ENCODE measurements at places on chromosomes 12 and 14. TPM values are rescaled to one million over a fixed set of nuclear protein-coding genes. Genes with fewer than 3 reads are reported as not detected.
A peak's percentile ranks its signal among the peaks of the same experiment; 100 is the strongest.

DNA sequence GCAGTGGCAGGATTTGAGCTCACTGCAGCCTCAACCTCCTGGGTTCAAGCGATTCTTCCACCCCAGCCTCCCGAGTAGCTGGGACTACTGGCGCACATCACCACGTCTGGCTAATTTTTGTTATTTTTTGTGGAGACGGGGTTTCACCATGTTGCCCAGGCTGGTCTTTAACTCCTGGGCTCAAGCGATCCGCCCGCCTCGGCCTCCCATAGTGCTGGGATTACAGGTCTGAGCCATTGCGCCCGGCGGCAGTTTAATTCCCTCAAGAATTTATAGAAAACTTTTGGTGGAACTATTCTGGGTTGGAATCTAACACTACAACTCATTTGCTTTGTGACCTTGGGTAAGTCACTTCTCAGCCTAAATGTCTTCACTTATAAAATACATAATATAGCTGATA lies 1.8 kb upstream of the SP1 start:
- H3K27me3 ChIP-seq = no peaks in the 10 kb centered on the region
- no peak for DNase-seq
- H3K4me3 ChIP-seq = no peak overlapping the region
- H3K4me1 ChIP-seq = peaks cover 15% of the 10 kb centered on the region
- H3K27ac ChIP-seq = peak overlapping the region; percentile 93

Gene FAM222A
- total RNA-seq = 52.3 TPM

- no peak overlapping the region for H3K4me3 ChIP-seq
- H3K27me3 ChIP-seq = no peaks in the 10 kb centered on the region
- no peaks in the 10 kb centered on the region for H3K36me3 ChIP-seq
- no peaks in the 10 kb centered on the region for H3K4me1 ChIP-seq
- DNase-seq = no peak
Measured at GRCh38 chr12:109385339-109386058, 37.8 kb downstream of the MYO1H start.

DNA sequence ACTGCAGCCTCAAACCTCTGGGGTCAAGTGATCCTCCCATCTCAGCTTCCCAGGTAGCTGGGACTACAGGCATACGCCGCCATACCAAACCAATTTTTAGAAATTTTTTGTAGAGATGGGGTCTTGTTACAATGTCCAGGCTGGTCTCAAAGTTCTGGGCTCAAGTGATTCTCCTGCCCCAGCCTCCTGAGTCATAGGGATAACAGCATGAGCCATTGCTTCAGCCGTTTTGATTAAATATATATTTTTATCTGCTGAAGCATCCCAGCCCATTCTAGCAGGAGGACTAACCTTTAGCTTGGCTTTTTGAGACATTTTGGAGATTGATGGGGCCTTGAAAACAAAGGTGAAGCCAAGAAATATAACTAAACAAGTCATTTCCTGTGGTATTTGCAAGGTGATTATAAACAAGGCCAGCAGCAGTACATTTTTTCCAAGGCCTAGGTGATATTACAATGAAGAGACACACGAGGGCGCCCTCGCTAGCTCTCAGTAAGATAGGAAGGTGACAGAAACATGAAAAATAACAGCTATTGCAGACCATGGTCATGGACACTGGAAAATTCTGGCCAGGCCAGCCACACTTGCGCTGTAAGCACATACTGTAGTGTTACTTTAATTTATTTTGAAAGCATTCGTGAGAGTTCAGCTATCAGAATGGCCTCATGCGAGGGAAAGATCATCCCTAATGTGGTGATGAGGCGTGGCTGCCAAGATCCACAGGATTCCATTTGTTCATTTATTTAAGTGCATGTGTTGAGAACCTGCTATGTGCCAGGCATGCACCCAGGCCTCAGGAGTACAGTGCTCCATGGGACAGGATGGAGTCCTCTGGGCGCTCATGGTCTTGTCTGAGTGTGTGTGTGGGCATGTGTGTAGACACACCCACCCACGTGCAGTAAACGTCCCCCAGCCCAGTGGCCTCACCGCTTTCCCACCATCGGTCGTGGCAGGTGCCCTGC lies 63.5 kb downstream of the DGLUCY start:
- H3K36me3 ChIP-seq = no peaks in the 10 kb centered on the region
- no peak overlapping the region for H3K27ac ChIP-seq
- no peaks in the 10 kb centered on the region for H3K4me1 ChIP-seq
- DNase-seq = peak; percentile 62
- H3K4me3 ChIP-seq = no peak overlapping the region

All from prostate gland (tissue), 2 donors.